ENCODE measurements at places on chromosomes 6 and 20.

DNA sequence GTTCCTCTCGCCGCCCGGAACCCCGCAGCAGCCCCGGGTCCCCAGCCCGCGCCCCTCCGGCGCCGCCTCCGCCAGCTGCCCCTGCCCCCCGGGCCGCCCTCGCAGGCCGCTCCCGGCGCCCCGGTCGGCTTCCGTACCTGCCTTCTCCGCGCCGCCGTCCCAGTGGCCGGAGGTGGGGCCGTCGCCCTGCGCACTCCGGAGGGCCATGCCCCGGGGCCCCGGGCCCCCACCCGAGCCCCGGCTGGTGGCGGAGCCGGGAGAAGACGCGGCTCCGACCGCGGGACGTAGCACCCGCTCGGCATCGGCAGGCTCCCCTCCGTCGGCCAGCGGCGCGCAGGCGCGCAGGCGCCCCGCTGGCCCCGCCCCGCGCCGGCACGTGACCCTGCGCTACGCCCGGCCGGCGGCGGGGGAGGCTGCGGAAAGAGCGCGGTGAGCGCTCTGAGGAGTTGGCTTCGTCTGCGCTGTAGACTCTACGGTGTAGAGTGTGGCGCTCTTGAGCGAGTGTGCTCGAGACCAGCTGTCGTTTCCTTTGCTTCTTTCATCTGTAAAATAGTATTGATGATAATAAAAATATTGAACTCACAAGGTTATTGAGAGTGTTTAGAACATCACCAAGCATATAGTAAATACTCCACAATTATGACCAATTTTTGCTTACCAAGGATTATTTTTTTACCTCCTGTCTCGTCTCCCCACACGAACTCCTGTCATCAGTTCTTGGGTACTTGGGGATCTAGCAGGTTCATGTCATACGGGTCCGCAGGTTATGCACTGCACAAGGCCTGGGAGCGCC, at the start of gene TBC1D20:
TSS of gene TBC1D20 (minus strand) at position 335 of the 793 bp plus-strand sequence. CDS start at position 207, 128 bp downstream.
- peak; percentile 84 for DNase-seq

DNA sequence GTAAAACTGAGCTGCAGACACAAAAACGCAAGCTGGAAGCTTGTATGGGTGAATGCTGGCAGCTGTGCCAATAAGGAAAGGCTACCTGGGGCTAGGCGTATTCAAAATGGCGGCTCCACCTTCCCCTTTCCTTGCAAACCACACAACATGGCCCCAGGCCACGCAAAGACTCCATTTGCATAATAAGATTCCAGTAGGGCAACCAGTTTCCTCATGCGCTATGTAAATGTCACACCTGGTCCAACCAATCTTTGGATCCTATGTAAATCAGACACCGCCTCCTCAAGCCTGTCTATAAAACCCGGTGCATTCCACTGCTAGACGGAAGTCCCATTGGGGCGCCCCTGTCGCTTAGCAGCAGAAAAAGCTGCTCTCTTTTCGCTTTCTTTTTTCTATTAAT, 505.9 kb upstream of the BTBD3 start:
- DNase-seq = no peak

DNA sequence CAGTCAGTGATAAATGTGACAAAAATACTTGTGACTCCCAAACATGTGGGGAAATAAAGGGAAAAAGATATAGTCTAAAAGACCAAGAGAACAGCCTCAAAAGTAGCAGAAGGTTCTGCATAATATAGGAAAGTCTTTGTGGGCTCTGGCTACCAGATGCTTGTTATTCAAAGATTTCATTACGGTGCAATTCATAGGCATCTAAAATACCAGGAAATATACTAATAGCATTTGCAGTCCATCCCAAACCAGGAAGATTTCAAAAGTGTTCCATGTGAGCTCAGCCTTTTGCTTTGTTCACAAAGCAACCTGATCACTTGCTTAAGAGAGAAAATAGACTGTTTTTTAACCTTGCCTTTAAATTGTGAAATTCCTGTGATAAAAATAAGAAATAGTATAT, 506.7 kb upstream of the MARCKS start:
- DNase-seq = no peak

GRCh38 chr20:8646716-8647115, 422.2 kb upstream of the PLCB4 start:
- no peak for DNase-seq

DNA sequence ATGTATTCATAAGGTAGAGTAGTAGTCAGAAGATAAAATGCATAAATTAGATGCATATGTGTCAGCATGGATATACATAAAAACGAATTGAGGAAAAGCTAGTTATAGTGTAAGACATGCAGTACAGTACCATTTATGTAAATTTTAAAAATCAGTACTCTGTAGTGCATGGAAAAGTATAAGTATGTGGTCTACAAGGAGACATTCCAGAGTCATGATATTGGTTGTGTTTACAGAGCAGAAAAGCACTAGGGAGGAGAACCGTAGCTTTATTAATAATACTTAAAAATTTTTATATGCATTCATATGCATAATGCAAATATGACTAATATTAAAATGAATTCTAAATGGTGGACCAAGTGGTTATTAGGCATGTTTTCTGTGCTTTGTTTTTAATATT, 220.0 kb downstream of the ZFAND3 start:
- DNase-seq = no peak

- no peak for DNase-seq
Measured at GRCh38 chr20:61435184-61435822, 183.2 kb downstream of the CDH4 start.

GRCh38 chr6:135382182-135382628, 115.3 kb downstream of the AHI1 start:
- DNase-seq = no peak

GRCh38 chr20:23103284-23104018, 17.3 kb upstream of the CD93 start:
- DNase-seq = no peak

GRCh38 chr20:1861347-1861976, 33.7 kb upstream of the SIRPA start:
- no peak for DNase-seq

DNA sequence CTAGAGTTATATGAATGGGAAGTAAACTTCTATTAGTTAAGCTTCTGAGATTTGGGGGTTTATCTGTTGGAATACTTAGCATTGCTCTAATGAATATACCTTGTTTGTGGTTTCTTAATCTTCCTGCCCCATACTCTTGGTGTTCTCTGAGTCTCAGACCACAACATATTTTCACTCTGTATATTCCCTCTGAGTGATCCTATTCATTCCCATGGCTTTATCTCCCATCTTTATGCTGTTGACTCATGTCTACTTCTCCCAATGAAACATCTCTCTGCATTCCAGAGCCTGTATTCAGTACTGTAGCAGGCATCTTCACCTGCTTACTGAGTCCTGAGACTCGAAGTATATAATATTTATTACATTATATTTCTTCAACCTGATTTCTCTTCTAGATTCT, 283.7 kb upstream of the MAP3K7 start:
- DNase-seq = no peak

DNA sequence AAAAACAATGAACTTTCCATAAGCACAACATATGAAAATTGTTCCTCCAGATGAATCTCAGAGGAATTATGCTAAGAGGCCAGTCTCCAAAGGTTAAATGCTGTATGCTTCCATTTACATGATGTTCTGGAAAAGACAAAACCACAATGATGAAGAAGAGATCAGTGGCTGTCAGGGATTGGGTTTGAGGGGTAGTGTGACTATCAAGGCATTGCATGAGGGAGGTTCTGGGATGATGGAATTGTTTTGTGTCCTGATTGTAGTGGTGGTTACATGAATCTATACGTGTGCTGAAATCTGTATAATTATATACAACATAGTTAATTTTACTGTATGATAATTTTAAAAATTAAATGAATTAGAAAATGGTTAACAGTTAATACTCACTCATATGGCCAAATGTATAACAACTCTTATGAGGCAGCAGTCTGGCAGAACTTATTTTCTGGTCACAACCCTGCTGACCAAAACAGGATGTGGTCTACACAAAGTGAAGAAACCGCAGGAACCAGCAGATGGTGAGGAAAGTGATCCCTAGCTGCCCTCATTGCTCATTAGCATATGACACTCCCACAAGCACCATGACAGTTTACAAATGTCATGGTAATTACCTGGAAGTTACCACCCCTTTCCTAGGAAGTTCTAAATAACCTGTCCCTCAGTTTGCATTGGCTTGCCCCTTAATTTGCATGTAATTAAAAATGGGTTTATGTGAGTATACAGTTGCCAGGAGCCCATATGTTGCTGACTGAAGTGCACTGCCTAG, 31.9 kb downstream of the NSFL1C start:
- DNase-seq = no peak

DNA sequence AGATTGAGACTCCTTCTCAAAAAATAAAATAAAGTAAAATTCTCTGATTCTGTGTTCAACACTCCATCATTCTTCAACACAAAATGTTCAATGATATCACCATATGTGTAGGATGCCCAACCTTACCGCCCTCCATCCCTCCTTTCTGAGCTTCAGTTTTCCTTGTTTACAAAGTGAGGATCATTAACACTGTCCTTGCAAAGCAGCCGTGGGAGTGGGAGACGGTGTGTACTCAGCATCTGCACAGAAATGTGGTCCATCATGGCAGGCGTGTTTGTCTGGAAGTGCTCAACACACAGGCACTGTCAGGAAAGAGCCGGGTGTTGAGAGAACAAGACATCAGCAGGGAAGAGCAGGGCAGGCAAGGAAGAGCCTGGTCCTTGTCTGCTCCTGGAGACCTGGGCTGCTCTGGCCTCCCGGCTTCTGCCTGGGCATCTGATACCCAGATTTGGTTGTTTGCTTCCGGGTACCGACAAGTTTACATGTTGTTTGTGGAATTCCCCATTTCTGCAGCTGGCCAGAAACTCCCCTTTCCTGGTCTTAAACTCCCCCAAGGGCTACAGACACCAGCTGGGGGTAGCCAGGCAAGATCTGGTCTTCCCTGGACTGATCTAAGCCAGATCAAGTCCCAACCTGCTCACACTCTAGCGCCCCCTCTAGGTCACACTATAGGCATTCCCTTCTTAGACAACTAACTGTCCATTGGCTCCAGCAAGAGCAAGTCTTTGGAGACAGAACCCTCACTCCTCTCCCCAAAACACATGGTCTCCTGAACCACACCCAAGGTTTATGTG, 26.7 kb upstream of the TTPAL start:
- no peak for DNase-seq

GRCh38 chr6:36523936-36524499, 23.3 kb downstream of the STK38 start:
- no peak for DNase-seq

DNA sequence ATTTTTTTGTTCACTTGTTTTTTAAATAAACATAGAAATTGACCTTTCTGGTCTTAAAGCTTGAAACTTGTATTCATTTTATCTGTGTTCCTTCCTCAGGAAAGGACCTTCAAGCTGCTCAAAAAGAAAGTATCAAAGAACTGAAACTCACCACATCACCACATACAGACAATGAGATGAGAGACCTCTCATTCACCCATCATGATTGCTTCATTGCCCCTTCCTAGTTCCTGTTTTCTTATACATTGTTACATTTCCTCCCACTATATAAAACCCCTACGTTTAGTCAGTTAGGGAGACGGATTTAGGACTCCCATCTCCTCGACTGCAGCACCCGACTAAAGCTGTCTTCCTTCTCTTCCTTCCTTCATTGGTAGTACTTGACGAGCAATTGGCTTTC, 180.5 kb upstream of the OPRM1 start:
- DNase-seq = no peak

- no peak for DNase-seq
Measured at GRCh38 chr6:165931675-165932074, 236.0 kb downstream of the TBXT start.

DNA sequence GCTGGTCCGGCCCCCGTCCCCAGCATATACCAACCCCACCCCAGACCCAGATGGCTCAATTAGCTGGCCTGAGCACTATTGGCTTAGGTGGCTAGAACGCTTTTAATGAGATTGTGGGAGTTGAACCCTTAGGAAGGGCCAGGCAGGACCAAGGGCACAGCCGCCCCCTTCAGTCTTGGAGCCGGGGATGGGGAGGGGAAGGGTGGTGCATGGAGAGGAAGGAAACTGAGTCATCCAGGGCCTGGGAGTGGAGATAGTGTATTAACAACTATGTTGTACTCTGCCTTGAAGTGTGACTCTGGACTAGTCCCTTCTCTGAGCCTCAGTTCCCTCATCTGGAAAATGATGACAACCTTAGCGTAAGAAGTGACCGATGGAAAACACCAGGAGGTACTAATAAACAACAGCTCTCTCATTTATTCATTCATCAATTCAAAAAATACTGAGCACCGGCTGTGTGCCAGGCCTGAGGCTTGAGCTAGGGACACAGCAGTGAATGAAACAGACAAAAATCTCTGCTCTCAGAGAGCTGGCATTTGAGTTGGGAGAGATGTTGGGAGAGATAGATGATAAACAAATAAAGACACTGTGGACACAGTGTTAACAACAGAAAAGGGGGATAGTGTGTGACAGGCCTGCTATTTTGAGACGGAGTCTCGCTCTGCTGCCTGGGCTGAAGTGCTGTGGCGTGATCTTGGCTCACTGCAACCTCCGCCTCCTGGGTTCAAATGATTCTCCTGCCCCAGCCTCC, 11.5 kb downstream of the PEDS1 start:
- no peak for DNase-seq

DNA sequence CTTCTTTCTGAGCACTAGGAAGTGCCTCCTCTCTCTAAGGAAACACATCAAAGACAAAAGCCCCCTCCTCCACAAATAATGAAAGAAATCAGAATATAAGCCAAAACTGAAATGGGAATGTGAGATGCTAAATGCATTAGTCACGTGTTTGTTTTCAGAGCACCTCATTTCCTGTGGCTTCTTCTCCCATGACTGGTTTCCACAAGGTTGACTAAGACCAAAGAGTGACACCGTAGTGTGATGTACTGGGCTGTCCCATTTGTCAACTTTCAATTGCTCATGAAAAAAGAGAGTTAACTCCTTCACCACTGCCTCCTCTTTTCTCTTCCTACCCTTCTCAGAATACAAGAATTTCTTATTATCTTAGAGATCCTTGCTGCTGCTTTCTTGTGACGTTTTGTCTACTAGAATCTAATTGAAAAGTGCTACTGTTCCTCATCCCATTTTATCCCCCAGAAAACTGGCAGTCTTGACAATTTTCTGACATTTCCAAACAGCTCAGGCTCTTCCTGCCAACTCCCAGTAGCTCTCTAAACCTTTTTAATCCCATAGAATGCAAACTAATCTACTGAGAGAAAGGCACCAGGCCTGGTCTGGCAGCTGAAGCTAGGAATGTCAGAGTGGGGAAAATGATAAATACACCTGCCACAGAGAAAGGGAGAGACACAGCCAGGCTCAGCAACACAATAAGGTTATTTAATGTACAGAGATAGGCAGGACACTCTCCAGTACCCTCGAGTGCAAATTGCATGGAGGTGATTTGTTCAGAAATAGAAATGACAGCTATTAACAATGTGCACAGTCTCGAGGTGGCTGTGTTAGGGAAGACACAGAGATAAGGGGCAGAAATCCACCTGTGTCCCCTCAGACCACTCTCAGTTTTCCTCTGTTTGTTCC, 671.7 kb upstream of the NRSN1 start:
- DNase-seq = no peak

GRCh38 chr20:14495066-14495465, 157.7 kb upstream of the FLRT3 start:
- DNase-seq = no peak
